Stimulated activated CD8-positive, alpha-beta memory T cell treated with anti-CD3 and anti-CD28 coated beads, Interleukin-4, amount 100 ng/mL, for 48 hours (primary cell): ENCODE measurements at places on chromosomes 2 and 18.
A peak's percentile ranks its signal among the peaks of the same experiment; 100 is the strongest.

DNA sequence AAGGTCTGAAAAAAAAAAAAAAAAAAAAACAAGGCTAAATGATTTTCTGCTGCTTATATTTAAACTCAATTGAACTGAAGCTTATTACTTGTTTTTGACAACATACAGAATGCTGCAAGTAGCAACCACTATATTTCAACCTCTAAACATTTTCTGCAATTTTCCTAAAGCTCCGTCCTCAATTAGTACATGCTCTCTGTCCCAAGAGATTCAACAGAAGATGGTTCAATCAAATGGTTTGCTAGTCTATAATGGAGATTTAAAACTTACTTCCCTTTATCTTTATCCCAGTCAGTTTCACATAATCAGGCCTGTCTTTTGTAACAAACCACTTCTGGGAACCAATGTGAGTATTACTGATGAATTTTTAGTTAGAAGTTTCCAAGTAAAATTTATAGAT, 485.1 kb upstream of the CDH7 start:
- no peak for DNase-seq

DNA sequence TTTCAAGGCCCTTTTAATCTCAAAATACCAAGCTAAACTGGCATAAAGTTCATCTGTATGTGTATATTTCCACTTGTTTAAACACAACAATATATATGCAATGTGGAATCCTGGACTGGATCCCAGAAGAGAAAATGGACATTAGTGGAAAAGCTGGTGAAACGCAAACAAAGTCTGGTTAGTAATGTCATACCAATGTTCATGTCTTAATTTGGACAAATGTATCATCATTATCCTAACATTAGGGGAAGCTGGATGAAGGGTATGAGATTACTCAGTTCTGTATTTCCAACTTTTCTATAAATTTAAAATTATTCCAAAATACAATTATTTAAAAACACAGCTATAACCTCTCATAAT, 3.8 kb downstream of the SP3 start:
- DNase-seq = no peak

DNA sequence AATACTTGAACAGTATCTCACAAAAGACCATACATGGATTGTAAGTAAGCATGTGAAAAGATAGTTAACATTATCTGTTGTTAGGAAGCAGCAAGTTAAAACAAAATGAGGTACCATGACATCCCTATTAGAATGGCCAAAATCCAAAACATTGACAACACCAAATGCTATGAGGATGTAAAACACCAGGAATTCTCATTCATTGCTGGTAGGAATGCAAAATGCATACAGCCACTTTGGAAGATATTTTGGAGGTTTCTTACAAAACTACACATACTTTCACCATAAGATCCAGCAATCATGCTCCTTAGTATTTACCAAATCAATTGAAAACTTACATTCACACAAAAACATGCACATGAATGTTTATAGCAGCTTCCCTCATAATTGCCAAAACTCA, 30.9 kb upstream of the ICOS start:
- no peak for DNase-seq

DNA sequence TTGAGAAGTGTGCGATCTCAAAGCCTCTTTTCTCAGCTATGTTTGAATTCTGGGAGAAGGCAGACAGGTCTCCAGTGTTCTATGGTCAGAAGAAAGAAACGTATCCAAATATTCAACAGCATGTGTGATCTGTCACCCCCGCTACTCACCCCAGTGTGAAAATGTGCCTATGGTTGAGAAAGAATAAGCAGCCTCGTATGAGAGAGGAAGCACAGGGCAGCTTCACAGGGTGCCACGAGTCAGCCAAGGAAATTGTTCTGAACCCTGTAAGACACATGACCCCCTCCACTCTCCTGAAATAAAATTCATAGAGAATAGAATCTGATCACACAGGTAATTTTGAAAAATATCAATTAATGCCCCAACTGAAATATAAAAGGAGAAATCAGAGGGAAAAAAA, 8.0 kb upstream of the SF3B1 start:
- DNase-seq = no peak

DNA sequence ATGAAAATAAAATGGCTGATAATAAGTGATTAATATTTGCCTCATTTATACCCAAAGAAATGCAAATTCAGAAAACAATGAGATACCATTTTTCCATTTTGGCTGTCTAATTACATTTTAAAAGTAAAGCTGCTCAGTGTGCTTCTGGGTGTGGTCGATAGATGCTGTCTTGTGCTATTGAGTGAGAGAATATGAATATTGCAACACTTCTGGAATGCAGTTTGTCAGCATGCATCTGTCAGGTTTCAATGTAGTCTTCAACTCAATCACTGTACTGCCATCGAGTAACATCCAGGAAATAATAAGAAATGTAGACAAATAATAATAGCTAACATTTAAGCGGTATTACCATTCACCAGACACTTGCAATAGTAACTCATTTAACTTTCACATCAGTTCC, 3.9 kb downstream of the IL18R1 start:
- no peak for DNase-seq

DNA sequence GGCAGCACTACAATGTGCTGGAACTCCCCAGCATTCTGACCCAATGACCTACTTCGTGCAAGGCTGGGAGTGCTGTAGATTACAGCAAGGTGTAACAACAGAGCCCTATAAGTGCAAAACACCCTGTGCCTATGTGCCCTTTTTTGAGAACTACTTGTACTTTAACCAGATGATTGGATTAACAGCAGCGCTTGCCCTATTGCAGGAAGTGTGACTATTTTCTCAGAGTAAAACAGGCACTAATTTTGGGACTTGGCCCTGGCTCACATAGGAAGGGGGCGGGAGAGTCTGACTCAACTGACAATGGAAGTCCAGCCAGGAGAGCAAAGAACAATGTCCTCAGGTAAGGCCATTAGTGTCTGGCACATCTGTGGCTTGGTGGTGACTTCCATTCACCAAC, 35.6 kb upstream of the RNF125 start:
- DNase-seq = no peak

DNA sequence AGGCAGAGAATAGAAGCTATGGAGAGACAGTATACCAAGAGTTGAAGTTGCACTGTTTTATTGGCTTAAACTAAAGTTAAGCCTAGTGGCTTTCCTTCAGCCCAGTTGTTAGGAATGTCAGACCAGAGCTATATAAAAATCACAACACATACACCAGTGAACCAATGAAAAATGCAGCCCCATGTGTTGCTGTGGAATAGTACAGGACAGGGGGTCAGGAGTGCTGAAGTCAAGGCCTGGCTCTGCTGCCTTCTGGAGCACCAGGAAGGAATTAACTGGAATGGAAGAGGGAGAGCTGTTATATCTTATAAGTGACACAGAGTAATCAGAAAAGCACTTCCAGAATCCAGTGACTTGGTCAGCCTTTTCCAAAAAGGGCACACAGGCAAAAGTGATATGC, 58.9 kb downstream of the OSR1 start:
- DNase-seq = no peak

DNA sequence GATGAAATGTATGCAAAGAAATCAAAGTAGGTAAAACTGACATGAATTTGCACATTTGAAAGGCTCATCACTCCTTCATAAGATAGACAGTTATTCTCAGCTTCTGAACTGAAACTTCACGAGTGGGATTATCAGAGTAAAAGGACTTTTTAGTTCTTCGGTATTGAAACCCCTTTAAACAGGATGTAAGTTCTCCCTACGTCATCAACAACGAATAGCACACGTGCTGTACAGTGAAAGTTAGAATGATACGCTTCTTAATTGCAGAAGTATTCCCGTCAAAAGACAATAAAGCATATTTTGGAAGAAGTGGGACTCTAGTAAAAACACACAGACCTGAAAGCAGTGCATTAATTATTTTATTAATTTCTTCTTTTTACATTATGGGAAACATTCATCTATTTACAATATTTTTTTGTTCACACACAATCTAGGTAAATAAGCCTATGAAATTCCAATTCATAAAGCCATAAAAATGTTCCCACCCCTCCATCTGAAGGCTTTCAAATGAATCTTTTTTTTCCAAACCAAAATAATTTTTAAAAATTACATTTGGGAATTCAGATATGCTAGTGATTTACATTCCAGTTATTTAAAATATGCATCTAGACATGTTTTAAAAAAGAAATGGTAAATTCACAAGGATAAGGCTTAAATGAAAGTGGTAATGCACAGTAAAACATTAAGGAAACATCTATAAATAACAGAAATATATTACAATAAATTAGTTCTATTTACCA, 45.9 kb downstream of the TGIF1 start:
- no peak for DNase-seq

- no peak for DNase-seq
Measured at GRCh38 chr2:193584522-193584938, 1389.8 kb upstream of the TMEFF2 start.

DNA sequence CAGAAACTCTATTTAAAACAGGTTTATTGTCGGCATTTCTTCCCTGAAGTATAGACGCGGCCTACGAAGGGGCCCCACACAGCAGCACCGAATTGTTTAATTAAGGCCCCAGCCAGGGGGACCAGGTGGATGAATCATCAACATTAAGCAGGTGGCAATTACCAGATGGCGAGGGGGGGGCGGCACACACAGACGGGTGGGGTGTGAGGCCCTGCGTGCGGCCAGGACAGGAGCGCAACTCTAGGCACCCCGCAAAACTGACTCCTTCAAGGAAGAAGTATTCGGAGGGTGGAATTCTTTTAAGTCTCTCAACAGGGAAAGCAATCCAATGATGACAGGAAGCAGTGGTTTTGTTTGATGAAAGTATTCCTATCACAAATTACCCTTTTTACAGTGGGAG, 830.4 kb downstream of the GALR1 start:
- DNase-seq = no peak

- no peak for DNase-seq
Measured at GRCh38 chr2:32095671-32096070, 32.3 kb downstream of the SPAST start.

GRCh38 chr2:68900496-68901198, 29.4 kb upstream of the BMP10 start:
- no peak for DNase-seq

GRCh38 chr18:811182-811891, 705 bp downstream of the YES1 start:
- no peak for DNase-seq

- no peak for DNase-seq
Measured at GRCh38 chr2:230972046-230972445, 23.9 kb upstream of the SPATA3 start.

DNA sequence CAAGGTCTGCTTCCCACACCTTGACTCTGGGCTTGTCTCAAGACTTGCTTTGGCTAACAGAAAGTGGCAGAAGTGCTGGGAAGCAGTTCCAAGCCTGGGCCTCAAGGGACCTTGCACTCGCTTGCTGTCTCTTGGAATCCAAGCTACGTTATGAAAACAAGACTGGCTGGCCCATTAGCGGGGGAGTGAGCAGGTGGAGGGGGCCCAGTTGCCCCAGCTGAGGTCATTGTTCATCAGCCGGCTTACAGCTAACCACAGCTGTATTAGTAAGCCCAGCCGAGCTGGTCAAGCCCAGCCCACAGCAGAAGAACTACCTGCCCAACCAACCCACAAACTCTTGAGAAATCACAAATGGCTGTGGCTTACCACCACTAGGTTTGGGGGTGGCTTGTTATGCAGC, 63.1 kb downstream of the MARCO start:
- no peak for DNase-seq

- DNase-seq = no peak
Measured at GRCh38 chr2:201320701-201321100, 36.4 kb downstream of the FLACC1 start.

DNA sequence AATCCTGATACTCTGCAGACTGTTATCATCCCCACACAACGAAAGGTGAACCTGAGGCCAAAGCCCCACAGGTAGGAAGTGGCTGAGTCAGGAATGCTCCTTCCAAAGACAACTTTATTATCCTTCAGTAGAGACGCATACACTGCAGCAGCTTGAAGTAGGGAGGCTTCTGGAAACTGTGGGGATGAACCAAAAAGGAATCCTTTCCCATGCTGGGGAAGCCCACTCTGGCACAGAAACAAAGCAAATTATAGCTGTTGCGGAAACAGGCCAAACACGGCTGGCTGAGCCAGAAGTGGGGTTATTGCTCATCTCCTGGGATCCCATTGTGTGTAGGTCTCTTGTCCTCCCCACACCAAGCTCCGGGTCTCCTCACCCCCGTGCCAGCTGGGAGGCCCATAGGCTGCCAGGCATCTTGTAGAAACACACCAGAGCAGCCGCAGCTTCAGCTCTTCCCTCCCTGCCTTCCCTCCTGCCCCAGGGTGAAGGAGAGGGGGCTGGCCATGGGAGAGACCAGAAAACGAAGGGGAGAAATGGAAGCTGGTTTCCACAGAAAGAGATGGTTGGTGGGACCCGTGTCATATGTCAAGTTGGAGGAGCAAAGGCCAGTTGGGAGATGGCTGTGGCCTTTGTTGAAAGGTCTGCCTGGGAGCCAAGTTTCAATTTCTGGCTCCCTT, 176.9 kb upstream of the NABP1 start:
- DNase-seq = no peak

GRCh38 chr2:170969030-170969429, 40.0 kb downstream of the GORASP2 start:
- DNase-seq = no peak

DNA sequence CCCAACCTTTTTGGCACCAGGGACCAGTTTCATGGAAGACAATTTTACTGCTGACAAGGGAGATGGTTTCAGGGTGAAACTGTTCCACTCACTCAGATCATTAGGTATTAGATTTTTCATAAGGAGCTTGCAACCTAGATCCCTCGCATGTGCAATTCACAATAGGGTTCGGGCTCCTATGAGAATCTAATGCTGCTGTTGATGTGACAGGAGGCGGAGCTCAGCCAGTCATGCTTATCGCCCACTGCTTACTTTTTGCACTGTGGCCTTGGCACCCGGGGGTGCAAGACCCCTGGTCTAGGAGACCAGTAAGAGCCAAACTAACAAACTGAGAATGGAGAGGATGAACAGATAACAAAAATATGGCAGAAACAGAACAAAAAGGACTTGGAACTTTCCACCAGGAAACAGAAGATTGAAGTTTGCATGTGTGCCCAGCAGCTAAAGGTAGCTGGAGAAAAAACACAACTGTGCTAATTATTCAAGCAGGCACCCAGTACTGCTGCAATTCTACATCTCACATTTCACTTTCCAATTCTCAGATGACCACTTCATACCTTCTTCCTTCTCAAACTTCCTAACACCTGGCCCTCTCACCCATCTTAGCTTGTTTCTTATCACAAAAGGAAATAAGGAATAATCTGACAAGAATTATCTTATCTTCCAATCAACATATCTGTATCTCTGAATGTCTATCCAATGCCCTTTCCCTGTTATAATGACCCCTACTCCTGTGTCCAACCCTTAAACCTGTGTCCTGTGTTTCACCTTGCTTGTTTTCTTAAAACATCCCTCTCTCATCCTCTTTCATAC, 24.8 kb downstream of the SP3 start:
- DNase-seq = no peak

DNA sequence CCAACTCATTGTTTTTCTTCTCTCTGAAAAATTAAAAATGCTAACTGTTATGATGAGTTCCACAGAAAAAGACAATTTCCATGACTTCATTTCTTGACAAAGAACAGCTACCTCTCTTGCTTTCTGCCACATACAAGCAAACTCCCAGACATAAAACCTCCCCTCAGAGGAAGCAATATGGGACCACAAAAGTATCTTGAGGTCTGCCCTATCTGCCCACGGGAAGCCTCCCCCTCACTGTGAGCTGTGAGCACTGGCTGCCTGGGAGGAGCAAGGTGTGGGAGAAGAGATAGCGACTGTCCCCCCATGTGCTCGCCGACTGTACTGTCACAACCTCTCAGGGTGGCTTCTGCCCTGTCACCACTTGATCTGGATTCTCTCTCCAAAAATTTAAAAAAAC, 69.7 kb upstream of the NRP2 start:
- DNase-seq = peak; percentile 77
